ENCODE measurements at places on chromosomes 3 and 15. TPM values are rescaled to one million over a fixed set of nuclear protein-coding genes. Genes with fewer than 3 reads are reported as not detected.

The EPHA3 gene
- total RNA-seq, result 5.0 TPM

DNA sequence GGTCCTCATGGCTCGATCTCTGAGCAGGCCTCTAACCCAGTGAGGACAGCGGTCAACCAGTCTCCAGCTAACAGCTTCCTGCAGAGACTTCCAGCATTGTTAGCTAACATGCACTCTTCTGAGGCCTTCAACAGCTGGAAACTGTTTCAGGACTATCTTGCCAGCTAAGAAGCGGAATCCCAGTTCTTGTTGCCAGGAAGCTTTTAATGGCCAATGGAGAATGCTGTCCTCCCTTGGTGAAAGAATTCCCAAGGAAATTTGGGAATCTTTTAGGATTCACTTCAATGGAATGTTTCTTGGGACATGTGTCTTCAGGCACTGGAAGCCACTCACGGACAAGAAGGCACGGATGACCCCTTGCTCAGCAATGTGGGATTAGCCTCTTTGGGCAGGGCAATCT lies 91.7 kb downstream of the CEMIP start:
- no peaks in the 10 kb centered on the region for H3K36me3 ChIP-seq
- no peak for DNase-seq
- H3K4me3 ChIP-seq, result no peak overlapping the region
- H3K4me1 ChIP-seq, result no peaks in the 10 kb centered on the region

- no peaks in the 10 kb centered on the region for H3K4me1 ChIP-seq
- no peak overlapping the region for H3K4me3 ChIP-seq
- H3K27ac ChIP-seq, result no peak overlapping the region
- H3K27me3 ChIP-seq, result no peaks in the 10 kb centered on the region
Observed at GRCh38 chr3:17047894-17048293, 163.1 kb downstream of the PLCL2 start.

The NEK10 gene
- 3.2 TPM for total RNA-seq

DNA sequence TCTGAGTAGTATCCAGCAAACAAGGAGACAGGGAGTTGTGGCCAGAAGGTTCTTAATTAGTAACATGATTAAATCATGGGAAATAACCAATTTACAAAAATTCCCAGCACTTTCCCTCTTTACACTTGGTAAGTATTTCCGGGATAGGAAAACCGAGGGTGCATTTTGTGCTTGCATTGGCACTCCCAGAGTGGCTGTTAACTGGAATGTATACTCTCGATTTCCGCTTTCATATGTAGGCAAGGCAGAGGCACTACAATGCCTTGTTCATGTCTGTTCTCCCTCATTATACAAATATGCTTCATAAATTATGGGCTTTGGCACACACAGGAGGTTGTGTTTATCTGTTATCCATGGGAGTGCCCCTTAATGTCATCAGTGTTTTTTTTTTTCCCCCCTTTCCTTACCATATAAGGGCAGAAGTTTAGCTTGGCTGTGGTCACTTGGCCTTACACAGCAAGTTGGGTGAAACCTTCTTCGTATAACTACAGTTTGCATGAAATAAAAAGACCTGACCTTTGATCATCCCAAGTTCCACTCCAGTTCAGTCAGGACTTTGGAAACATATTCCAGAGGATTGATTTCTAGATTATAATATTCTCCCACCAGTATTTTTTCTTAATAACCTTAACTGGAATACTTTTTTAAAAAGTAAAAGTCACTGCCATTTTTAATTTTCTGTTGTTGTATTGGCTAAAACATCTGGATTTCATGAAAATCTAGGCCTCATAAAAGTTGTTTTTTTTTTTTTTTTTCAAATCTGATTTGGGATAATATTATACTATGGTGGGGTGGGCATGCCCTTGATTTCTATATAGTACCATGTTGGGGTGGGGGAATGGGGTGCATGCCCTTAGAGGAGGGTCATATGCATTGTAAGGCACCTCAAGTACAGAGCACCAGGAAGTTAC lies 8.9 kb downstream of the TPM1 start:
- peak; percentile 81 for DNase-seq
- H3K4me3 ChIP-seq, result peak overlapping the region; percentile 6
- peaks cover 74% of the 10 kb centered on the region for H3K4me1 ChIP-seq
- peak overlapping the region; percentile 92 for H3K27ac ChIP-seq

DNA sequence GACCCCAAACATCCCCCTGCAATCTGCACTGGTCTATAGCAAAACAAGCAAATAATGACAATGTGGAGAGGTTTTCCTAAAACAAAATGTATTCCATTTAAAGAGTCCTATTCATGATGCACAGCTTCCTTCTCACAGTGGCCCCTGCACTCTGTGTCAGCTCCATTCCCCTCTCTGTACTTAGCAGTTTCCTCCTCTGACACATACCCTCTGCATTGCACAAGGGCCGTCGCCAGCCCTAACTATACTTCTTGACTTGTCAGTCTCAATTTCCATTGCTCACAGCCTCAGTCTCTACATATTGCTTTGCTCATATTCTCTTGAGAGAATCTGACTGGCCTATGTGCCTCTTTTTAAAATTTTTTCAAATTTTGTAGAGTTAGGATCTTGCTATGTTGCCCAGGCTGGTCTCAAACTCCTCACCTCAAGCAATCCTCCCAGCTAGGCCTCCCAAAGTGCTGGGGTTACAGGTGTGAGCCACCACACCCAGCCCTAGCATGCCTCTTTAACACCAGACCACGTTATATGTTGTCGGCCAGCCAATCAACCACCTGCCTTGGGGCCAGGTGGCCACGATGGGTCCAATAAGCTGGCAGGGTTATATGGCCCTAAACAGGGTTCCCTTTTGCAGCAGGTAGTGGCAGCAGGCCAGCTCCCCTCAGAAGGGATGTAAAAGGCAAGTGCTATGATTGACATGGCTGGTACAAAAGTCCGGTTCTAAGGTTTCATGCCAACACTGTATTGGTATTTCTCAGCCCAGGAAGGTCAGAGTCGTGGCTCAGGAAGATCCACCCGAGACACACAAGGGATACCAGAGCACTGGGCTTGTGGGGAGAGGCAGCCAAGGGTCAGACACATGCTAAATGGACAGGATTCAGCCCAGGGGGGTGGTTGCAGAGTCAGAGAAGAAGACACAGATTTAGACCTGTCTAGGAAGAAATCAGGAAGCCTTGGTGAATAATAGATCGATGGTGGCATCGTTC lies 59.0 kb upstream of the SMAD3 start:
- no peaks in the 10 kb centered on the region for H3K36me3 ChIP-seq
- peaks cover 5% of the 10 kb centered on the region for H3K4me1 ChIP-seq

GRCh38 chr3:16885593-16886302 lies 993 bp downstream of the PLCL2 start:
- H3K27me3 ChIP-seq, result no peaks in the 10 kb centered on the region
- no peak for DNase-seq
- peaks cover 13% of the 10 kb centered on the region for H3K4me1 ChIP-seq
- no peaks in the 10 kb centered on the region for H3K36me3 ChIP-seq
- H3K4me3 ChIP-seq, result peak overlapping the region; percentile 81

The CMSS1 gene
- total RNA-seq, result 12.5 TPM

DNA sequence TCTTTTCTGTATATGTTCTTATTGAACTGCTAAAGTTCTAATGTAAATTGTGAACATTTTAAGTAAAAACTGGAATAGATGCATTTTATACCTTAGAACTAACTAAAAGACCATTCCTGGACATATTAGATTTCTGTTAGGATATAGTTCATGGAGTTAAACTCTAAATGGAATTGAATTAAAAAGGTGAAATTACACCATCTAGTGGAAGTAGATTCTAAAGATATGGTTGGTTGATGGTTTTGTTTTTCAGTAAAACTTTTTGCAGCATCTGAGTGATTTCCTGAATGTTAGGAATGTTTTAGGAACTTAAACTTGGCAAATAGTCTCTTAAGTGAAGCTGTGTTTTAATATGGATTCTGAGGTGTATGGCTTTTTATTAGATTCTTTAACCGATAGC lies 96.8 kb downstream of the SLMAP start:
- H3K4me3 ChIP-seq, result no peak overlapping the region
- H3K36me3 ChIP-seq, result peaks cover 3% of the 10 kb centered on the region
- no peaks in the 10 kb centered on the region for H3K27me3 ChIP-seq
- no peak overlapping the region for H3K27ac ChIP-seq
- DNase-seq, result peak; percentile 24

DNA sequence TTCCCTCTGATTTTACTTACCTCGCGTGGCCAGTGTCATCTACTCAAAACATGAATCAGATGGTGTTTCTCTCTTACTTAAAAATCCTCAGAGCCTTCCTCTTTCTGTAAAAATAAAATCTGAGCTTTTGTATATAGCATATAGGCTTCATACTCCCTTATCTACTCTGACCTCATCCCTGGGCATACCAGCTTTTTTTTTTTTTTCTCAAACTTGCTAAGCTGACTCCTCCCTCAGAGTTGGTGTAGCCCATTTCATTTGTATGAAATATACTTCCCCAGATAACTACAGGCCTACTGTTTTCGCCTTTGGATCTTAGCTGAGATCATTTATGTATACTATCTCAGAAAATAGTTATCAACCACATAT lies 648.9 kb upstream of the ALCAM start:
- H3K27ac ChIP-seq, result no peak overlapping the region
- no peaks in the 10 kb centered on the region for H3K36me3 ChIP-seq
- peak; percentile 1 for DNase-seq
- H3K27me3 ChIP-seq, result no peaks in the 10 kb centered on the region
- no peaks in the 10 kb centered on the region for H3K4me1 ChIP-seq

The CD86 gene
- total RNA-seq, result not detected

The SECISBP2L gene
- total RNA-seq, result 52.5 TPM

DNA sequence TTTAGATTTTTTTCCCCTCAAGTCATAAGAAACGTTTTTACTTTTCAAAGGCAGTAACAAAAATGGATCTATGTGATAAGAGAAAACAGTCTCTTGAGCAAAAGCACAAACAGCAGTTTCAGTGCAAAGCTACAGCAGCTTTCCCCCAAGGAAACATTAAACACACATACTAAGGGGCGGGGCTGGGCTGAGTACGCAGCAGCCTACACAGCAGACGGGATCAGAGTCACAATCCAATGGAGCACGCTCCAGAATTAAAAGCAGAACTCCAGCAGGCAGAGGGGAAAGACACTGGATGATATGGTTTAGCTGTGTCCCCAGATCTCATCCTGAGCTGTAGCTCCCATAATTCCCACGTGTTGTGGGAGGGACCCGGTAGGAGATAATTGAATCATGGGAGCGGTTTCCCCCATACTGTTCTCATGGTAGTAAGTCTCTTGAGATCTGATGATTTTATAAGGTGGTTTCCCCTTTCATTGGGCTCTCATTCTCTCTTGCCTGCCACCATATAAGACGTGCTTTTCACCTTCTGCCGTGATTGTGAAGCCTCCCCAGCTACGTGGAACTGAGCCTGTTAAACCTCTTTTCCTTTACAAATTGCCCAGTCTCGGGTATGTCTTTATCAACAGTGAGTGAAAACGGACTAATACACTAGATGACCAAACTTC lies 116.2 kb upstream of the SLCO3A1 start:
- no peak for DNase-seq
- no peaks in the 10 kb centered on the region for H3K4me1 ChIP-seq
- no peaks in the 10 kb centered on the region for H3K27me3 ChIP-seq
- no peak overlapping the region for H3K27ac ChIP-seq

- no peaks in the 10 kb centered on the region for H3K27me3 ChIP-seq
- DNase-seq, result no peak
- H3K27ac ChIP-seq, result no peak overlapping the region
- no peak overlapping the region for H3K4me3 ChIP-seq
Observed at GRCh38 chr3:129162729-129163579, 2.1 kb upstream of the ISY1 start.

DNA sequence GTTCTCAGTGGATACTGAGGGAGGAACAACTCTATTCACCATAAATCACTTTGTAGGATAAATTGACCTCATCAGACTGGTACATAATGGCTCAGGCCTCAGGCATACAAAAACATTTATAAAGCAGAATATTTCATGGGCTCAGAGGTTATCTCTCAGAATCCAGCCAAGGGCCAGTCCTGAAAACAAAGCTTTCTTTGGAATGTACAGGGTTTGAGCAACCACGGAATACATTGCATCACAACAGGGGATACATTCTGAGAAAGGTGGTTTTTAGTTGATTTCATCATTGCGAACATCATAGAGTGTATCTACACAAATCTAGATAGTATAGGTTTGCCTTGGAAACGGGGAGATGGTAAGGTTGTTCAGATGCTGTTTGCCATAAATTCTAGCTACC lies 33.4 kb upstream of the CTDSPL2 start:
- H3K27ac ChIP-seq, result no peak overlapping the region
- DNase-seq, result peak; percentile 7
- no peaks in the 10 kb centered on the region for H3K4me1 ChIP-seq
- H3K36me3 ChIP-seq, result no peaks in the 10 kb centered on the region
- H3K27me3 ChIP-seq, result no peaks in the 10 kb centered on the region
- no peak overlapping the region for H3K4me3 ChIP-seq
